ENCODE measurements at places on chromosomes 12 and 14.

DNA sequence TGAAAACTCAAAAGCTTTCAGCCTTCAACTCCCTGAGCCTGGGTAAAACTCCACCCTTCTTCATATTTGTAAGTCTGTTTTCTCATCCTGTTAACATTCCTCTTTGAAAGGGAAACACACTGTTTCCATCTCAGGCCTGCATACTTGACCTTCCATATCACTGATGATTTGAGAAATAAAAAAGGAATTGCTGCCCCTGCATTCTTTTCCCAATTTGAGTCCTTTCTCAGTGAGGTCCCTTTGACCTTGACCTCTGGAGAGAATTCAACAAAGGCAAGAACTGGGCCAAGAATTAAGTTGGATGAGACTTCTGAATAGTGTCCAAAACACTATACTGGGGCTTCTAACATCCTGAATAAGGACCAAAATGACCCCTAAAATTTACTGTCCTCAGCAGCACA lies 108.0 kb downstream of the AEBP2 start:
- no peak for ATAC-seq

- ATAC-seq = peak; percentile 91
Observed at GRCh38 chr12:116434155-116435011, 124.8 kb upstream of the MAP1LC3B2 start.

GRCh38 chr14:90660865-90661570 lies 155.2 kb downstream of the TTC7B start:
- peak; percentile 23 for ATAC-seq

GRCh38 chr12:52435659-52435999 lies 1.5 kb upstream of the KRT75 start:
- ATAC-seq = no peak

DNA sequence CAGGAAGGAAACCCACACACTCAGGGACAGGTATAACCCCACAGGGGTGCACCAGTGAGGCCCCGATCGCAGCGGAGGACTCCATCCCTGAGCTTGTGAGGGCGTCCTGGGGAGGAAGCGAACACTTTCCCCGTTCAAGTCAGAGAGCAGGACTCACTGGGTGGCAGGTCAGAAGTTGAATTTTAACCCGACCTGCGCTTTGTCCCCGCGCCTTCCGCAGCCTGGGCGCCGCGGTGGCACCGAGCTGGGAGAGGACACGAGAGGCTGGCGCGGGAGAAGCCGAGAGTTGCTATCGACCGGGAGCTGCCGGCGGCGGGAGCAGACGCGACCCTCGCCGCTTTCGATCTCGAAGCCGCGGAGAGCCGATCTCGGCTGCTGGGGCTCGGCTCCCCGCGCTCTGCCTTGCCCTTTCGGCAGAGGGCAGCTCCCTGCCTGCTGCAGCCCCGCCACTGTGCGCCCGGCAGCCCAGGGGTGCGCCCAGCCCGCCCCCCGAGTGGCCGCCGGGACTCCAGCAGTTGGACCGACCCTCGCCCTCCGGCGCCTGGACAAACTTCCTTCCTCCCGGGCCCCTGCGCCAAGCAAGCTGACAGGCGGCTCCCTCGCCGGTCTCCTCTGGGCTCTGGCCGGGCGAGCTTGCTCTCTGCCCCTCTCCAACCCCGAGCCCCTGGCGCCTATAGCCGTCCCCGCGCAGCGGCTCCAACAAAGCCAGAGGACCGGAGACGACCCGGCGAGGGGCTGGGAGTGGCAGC lies 918 bp downstream of the LIN7A start:
- peak; percentile 70 for ATAC-seq

DNA sequence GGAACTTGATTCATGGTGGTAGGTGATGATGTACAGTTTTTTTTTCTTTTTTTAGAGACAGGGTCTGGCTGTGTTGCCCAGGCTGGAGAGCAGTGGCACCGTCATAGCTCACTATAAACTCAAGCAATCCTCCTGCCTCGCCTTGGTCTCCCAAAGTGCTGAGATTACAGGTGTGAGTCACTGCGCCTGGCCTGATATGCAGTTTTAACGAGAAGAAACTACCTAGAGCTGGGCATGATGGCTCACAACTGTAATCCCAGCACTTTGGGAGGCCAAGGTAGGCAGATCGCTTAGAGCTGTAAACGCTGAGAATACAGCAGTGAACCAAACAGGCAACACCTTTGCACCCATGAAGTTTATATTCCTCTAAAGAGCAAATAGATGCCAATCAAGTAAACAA lies 13.0 kb upstream of the VPS37B start:
- ATAC-seq = no peak

DNA sequence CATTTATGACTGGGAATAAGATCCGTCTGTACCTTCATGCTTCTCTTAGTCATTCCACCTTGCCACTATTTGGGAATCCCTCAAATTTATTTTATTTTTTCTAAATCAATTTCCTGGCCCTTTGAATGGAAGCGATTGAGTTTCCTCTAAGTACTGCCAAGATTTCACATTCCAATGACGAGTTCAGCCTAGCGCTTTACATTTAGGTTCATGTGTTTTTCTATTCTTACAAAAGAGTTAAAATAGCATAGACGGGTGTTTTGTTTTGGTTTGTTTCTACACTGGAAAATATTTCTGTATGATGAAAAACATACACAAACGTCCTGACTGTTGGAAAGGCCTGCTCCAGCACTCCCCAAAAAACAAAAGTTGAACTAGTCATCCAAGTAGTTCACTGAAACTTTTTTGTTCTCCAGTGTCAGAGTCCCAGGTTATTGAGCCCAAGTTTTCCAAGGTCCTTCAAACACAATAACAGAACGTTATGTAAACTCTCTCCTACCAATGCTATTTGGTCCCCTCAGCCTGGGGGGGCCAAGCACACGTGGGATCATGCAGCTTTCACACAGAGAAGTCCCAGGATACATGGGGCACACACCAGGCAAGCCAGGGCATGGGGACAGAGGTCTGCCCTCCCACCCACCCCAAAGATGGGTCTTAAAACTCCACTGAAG lies 74.8 kb upstream of the FOXN3 start:
- ATAC-seq = no peak

GRCh38 chr12:131896080-131896810 lies 1.8 kb downstream of the ULK1 start:
- peak; percentile 70 for ATAC-seq

- no peak for ATAC-seq
Observed at GRCh38 chr12:80420075-80420474, 24.0 kb upstream of the PTPRQ start.

DNA sequence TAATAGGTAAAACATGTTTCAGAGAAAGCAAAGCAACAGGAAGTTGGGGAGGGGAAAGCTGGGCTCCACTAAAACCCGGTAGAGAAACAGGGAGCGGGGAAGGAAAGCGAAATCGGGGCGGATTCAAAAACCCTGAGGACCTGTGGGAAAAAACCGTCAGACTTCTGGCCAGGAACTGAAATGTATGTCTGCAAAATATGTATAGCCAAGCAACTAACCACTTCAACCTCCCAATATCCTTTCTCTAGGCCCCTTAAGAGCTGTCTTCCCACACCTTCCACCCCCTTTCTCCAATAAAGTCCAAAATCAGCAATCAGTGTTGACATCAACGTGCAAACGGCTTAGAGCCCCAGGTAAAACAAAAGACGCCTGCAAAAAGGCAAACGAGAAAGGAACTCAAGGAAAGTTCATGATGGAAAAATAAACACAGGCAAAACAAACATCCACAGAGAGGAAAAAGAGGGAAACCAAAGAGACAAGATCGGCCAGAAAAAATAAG lies 32.8 kb downstream of the SIX1 start:
- no peak for ATAC-seq

DNA sequence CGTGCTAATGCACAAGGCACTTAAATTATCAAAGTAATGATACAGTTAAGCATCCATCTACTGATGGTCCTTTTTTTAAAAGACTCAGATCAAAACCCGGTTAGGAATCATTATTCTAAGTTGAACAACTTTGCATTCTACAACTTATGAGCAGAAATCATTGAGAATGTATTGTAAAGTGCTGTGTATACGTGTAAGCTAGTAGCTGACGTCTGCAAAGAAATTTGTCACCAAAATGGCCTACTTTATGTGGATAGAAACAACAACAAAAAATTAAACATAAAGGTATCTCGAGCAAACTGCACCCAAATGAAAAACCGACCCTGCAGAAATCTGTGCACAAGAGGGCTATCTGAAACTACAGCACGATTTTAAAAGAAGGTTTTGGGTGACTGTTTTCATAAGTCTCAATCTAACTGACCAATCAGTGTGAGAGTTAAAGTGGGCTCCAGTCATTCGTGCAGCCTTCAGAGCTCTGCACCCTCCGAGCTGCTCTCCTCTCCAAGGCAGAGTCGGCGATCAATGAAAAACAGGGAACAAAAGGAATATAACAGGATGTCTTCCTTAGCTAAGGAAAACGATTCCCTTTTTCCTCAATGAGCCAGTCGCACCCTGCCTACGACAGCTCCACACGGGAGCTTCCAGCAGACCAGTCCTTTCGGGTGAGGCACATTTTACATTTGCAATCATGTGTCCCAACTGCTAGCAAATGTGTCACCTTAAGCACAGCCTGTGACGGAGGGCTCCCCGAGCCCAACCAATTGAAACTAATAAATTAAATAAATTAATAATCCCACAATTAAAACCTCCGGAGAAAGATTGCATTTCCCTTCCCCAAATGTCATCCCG lies 200.7 kb upstream of the FOXN3 start:
- ATAC-seq = peak; percentile 64

DNA sequence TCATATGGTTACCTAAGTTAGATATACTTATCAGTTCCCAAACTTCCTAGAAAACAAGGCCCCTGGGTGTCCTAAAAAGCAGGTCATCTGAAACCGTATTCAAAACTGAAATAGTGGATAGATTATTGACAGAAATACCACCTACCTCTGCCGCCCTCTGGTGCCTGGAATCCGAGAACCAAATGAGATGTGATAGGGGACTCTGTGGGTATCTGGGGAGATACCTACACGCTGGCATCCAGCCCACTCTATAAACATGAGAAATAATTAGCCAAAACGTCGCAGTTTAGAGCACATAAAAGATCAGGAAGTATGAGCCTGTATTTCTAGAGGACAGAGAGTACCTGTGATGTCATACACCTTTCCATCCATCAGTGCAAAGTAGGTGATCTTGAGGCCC lies 4.4 kb downstream of the ORMDL2 start:
- ATAC-seq = no peak

DNA sequence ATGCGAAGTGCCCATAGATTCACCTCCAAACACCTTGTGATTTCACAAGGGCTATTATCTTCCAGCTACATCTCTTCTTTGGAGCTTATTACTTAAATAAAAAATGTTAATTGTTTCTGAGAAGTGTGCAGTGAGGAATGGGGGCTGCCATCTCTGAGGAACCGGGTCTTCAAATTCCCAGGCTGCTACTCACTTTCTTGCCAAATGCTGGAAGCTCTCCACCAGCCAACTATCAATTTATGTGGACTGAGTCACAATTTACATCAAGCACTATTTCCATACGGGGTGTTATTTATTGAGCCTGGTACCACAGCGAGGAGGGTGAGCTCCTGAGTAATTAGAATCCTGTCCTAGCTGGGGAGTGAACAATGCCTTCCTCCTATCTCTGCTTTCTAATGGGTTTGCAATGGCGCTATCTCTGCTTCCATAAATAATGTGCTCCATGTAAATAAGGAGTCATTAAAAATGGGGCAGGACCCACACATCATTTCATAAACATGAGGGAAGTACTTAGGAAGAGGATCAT lies 898.3 kb downstream of the VRK1 start:
- ATAC-seq = no peak

Measured in motor neuron (in vitro differentiated cells).